ENCODE measurements at places on chromosomes 11 and 22. TPM values are rescaled to one million over a fixed set of nuclear protein-coding genes. Genes with fewer than 3 reads are reported as not detected.

The PHLDA2 gene
- 118 TPM for total RNA-seq

The ACTN3 gene
- total RNA-seq = not detected

The CASP5 gene
- total RNA-seq = not detected

The TMPRSS6 gene
- not detected for total RNA-seq

Measured in A549 treated with ZK216348 at 1 μM for 4 hours (cell line).